NCI-H1092 (cell line): ENCODE measurements at places on chromosomes 3 and 15.
A peak's percentile ranks its signal among the peaks of the same experiment; 100 is the strongest.

- peak; percentile 71 for DNase-seq
Measured at GRCh38 chr15:73375755-73376305, 7.1 kb upstream of the HCN4 start.

DNA sequence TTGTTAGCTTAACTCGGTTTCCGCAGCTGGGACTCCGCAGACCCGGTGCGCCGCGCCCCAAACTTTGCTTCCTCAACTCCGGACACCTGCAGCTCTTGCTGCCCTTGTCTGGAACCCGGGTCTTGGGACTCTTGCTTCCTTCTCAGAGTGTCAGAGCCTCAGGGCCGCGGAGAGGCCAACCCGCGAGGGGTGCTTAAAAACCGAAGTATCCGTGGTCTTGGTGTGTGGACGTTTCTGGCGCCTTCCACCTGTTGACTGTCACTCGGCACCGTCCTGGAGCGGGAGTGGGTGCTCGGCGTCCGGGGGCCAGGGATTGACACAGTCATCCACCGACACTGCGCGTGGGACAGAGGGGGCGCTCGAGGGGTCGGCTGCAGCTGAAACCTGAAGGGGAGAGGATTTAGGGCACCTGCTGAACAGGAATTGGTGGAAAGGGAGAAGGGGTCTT is 386 bp downstream of the SQOR start:
- DNase-seq = no peak

DNA sequence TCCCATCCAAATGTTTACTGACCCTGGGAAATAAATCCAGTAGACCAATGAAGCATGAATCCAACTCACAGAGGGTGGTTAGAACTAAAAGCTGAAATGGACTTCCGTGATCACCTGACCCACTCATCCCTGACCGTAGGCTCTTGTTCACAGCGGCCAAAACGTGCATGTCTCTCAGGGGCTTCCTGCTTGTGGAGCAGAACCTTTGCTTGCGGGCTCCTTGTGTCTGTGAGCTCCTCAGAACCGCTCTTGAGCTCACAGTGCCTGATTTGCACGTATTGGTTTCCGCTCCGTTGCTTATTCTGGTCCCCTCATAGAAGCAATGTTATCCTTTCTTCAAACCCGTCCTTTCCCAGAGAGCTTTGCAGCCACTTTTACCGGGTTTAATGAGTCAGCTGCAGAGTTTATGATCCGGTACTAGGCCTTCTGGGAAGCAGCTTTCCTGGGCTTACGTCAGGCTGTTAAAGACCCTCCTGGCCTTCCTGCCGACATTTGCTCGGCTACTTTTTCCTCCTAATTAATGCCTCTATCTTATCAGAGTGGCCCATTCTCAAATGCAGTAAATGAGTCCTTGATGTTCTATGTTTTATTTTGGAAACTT is 35.4 kb downstream of the LIPC start:
- no peak for DNase-seq

DNA sequence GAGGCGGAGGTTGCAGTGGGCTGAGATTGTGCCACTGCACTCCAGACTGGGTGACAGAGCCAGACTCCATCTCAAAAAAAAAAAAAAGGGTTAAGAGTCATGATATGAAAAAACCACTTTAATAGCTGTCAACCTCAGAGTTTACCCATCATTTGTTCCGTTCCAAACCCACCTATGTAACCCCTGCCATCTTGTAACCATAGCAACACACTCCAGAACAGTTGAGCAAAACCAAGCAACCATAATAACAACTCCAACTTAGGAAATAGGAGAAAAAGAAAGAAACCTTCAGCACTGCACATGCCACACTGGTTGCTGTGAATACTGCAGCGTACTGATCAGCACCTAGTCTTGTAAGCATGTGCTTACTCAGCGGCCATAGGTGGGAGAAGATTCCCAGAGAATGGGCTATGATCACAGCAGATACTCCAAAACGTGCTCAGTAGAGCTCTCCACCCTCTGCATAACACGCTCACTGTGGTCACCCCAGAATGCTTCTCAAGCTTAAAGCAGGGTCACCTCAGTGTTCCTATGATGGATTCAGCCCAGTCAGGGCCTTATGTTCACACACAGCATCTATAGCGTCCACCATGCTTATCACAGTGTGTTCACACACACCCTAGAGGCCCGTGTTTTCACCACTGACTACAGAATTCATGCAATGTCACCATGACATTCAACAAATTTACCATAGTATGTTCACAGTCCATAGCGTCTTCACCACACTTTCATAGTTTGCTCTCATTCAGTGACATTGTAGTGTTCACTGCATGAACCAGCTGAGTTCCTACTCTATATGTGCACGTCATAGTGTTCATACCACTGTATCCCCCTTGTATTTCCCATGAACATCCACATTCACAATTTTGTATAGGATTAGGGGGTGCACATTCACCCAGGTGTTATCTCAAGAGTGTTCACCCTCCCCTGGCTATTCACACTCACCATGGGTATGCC is 6.5 kb upstream of the CILP start:
- DNase-seq = no peak

DNA sequence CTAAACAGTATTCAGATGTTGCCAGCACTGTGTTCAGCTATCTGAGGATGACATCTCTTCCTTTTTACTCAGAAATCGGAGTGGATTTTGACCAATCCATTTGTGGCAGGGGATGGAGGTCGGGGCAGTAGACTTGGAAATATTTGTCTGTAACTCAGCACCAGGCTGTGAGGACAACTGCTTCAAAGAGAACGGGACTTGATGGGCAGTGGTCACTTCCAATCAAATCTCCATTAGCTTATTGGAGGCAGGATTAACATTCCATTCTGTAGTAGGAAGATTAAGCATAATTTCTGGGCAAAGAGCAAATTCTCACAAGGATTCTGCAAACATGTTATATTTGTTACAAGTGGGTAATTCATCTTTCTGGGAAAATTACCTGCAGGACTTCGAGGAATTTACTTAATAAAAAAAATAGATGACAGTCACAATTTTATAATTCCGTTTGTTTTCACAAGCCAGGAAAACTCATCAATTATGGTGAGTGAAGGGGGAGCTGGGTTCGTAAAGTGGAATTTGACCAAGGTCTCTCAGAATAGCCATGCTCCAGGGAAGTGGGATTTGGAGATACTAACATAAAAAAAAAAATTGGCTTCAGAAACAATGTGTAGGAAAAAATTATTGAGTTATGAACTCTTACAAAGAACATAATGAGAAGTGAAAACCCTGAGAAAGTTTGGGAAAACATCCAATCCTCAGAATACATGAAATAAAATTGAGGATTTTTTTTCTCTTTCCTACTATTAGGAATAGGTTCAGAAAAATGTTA is 18.1 kb downstream of the CRABP1 start:
- DNase-seq = no peak

GRCh38 chr3:194270627-194271459 is 80.3 kb downstream of the CPN2 start:
- no peak for DNase-seq

GRCh38 chr15:90862964-90863778 is 5.2 kb upstream of the FURIN start:
- no peak for DNase-seq

DNA sequence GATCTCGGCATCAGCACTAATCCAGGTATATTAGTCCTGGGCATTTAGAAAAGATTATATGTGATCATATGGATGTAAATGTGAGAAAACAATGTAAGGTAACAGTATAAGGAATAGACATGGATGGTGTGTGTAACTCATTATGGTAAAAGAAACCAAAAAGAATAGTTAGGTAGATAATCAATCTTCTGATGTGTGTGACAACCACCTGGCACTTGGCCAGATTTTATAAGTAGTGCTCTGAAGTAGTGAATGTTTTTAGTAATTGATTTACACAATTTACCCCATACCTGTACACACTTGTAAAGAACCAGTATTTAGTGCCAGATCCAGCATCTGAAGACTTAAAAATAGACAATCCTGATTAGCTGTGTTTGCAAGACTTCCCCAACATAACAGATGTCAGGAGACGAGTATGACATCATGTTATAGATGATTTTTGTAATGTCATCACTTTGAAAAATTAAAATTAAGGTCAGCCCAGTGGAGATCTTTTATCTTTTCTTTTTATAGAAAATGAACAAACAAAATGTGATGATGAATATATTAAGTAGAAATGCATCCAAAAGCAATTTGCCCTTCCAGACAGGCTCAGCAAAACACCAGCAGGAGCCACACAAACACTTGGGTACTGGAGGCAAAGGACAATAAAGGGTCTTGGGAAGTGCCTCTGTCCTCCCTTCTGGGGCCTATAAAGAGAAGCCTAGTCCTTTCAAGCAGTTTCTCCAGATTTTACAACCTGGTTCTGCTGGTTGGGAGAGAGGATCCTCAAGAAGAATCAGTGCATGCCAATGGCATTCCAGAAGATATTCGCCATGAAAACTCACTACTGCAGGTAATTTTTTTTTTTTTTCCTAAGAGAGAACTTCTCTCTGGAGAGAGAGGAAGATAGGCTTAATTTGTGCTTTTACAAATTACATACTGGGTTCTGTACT is 140.7 kb downstream of the MECOM start:
- DNase-seq = no peak

- no peak for DNase-seq
Measured at GRCh38 chr15:69164807-69165636, 4.6 kb downstream of the GLCE start.

GRCh38 chr15:86964271-86964670 is 884.6 kb downstream of the AGBL1 start:
- DNase-seq = no peak

DNA sequence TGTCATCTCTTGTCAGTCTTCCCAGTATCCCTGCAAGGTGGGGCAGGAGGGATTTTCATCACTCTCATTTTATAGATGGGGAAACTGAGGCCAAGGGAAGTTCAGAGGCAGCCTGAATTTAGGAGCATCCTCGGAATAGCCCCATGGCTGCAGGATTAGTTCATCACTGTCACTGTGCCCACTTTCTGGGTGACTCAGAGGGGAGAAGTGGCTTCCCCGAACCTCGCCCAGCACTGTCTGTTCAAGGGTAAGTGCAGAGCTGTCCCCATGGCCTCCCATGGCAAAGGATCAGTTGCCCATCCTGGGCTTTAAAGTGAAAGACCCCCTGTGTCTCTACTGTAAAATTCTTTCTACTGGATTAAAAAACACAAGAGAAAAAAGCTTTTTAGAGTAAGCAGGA is 60.0 kb upstream of the SEC13 start:
- DNase-seq = no peak

DNA sequence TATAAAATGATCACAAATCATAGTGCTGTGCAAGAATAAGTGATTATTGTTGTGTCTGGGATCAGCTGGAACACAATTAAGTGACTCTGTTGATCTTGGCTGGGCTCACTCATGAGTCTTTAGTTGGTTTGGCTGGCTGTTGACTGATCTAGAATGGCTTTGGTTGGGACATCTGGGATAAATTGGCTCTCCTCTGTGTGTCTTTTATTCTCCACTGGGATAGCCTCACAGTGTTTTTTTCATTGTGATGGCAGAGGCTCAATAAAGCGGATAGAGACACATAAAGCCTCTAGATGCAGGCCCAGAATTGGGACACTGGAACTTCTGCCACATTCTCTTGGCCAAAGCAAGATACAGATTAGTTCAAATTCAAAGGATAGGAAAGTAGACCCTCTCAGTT is 735.6 kb downstream of the PDCD6IP start:
- DNase-seq = no peak

GRCh38 chr3:28940994-28941393 is 339.9 kb upstream of the RBMS3 start:
- DNase-seq = no peak

GRCh38 chr3:105906836-105907235 is 38.0 kb upstream of the CBLB start:
- no peak for DNase-seq
